ENCODE measurements at places on chromosomes 4 and X.

DNA sequence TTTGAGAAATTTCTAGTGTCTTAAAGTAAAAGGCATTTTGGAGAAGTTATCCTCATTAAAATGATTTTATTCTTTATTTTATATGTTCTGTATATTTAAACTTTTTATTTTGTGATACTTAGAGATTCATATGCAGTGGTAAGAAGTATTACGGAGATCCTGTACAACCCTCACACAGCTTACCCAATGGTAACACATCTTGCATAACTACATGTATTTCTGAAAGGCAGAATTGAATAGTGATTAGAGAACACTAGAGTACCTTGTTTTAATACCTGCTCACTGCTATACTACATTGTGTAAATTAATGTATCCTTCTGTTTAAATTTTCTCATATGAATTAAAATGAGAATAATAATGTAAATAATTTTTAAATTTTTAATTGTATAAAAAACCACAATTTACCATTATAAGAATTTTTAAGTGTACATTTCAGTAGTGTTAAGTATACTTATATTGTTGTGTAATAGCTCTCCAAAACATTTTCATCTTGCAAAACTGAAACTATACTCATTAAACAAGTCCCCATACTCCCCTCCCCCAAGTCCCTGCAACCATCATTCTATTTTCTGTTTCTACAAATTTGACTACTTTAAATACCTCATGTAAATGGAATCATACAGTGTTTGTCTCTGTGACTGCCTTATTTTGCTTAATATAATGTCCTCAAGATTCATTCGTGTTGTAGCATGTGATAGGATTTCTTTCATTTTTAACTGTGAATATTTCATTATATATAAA is 45.4 kb downstream of the INTS12 start:
- DNase-seq = no peak

DNA sequence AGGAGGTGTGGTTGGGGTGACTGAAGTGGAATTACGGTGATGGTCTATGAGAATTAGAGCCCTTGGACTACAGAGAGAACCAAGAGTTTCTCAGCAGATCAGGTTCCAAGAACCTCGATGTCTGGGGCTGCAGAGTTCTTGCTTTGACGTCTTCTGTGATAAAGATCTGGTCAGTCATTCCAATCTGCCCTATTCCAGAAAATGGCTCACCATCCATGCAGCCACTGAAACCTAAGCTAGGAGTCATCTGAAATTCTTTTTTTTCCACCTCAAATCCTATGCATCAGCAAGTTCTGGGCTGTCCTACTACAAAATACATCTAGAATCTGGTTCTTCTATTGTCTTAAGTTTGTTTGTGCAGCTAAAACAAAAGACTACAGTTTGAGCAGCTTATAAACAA is 254.4 kb upstream of the PGRMC2 start:
- no peak for DNase-seq

GRCh38 chr4:121139533-121140222 is 24.4 kb downstream of the TNIP3 start:
- DNase-seq = peak; percentile 90

GRCh38 chrX:54044877-54045338 is 635 bp upstream of the PHF8 start:
- DNase-seq = no peak

DNA sequence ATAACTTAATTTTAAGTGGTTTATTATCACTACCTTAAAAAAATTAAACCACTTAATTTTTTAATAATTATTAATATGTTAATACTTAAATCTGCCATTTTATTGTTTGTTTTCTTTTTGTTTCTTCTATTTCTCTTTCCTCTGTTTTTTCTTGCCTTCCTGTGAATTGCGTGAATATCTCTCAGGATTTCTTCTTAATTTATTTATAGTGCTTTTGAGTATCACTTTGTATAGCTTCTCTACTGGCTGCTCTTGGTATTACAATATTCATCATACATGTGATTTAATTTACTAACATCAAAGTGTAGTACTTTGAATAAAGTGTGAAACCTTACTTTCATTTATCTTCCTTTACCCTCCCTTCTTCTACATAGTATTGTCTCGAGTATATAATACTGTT is 349.5 kb upstream of the CPXCR1 start:
- DNase-seq = no peak

- DNase-seq = peak; percentile 70
Observed at GRCh38 chrX:38052096-38052495, 45.7 kb downstream of the SYTL5 start.

DNA sequence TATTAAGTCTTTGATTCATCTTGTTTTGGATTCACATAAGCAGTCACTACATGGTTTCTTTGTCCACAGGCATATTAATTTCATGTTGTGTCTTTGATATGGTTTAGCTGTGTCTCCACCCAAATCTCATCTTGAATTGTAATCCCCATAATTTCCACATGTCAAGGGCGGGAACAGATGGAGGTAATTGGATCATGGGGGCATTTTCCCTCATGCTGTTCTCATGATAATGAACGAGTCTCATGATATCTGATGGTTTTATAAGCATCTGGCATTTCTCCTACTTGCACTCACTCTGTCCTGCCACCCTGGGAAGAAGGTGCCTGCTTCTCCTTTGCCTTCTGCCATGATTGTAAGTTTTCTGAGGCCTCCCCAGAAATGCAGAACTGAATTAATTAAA is 1811.2 kb upstream of the PCDH10 start:
- DNase-seq = no peak

DNA sequence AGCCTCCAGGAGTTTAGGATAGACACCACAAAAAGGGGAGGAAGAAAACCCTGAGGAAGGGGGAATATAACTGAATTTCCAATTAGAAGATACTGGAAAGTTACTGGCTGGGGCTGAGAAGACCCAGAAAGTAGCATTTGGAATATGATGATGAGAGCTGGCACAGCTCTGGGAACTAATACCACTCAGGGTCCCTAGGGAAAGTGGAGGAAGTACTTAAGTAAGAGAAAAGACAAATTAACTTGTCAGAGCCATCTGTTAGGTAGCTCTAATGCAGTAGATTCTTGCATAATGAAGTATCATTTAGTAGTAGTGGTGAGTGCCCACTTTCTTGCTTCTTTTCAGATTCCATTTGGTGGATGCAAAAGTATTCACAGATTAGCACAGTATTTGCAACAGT is 90.8 kb upstream of the TSPAN5 start:
- no peak for DNase-seq

- DNase-seq = peak; percentile 67
Observed at GRCh38 chr4:16685536-16685935, 212.9 kb downstream of the LDB2 start.

GRCh38 chr4:105550641-105551040 is 1.8 kb upstream of the ARHGEF38 start:
- DNase-seq = no peak

DNA sequence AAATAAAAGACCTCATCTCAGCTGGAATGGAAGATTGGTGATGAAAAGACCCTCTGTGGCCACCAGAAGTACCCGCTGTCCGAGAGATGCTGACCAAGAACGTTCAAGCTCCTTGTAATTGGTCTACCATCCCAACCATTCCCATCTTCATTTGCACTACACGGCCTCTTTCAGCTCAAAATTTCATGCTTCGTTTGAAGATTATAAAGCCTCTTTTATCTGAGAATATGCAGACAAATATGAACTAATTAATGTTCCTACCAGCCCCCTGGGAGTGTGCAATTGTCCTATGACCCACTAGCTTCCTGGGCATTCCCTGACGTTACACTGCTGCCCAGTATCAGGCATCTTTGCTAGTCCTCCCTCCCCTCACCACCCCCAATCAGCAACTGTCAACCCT is 583.7 kb downstream of the MID1IP1 start:
- no peak for DNase-seq

DNA sequence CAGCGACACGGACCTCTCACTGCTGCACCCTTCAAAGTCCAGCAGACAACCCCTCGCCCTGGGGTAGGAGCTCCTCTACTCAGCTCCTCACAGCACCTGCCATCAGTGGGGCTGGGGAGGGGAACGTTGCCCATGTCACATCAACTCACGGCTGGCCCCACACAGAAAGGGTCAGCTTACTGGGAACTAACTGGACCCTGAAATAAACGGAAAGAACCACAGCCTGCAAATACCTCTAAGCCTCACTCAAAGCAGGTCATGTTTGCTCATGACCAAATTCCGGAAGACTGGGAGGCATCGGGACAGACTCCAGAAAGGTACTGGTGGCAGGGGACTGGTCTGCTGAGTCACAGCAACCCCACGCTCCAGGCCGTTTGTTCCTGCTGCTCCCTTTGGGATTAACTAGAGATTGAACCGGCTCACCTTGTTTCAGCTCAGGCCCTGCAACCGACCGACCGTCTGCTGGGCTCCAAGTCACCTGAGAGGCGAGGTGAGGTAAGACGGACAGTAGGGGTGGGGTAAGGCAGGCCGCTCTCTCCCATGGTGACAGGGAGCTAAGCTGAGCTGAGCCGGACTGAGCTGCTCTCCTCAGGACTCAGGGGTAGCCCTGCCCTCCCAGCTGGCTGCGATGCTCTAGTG is 5.6 kb downstream of the G6PD start:
- DNase-seq = no peak

DNA sequence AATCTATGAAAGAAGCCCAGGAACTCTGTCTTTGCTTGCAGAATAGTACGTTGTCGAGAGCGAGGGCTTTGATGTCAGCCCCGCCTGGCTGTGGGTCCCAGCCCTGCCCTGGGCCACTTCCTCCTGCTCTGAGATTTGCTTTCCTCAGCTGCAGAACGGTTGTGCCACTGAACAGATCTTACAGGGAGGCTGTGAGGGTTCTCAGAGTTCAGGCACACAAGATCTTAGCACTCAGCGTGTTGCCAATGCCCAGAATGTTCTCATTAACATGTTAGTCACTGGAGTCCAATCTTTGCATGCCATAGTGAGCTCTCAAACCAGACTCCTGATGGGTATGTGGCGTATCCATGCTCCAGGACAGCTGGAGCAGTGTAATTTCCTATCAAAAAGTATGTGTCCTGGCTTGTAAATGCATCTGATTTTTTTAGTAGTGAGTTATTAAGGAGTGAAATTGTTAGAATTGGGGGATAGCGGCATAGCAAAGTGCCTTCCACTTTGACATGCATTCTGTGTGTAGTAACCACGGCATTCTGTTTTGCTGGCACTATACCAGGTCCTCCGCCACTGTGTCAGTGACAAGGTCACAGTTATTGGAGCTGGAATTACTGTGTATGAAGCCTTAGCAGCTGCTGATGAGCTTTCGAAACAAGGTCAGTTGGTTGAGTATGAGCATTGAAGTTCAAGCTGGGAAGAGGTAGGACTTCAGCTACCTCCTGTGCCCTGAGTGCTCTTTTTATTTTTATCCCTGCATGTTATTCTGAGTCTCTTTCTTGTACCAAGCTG is 31.6 kb downstream of the TKTL1 start:
- no peak for DNase-seq

- DNase-seq = no peak
Observed at GRCh38 chr4:14218641-14219040, 591.1 kb upstream of the BOD1L1 start.

- DNase-seq = peak; percentile 44
Observed at GRCh38 chrX:413322-414201, 26.9 kb upstream of the PPP2R3B start.

- DNase-seq = peak; percentile 86
Observed at GRCh38 chr4:181959121-181959520, 284.1 kb upstream of the TENM3 start.

DNA sequence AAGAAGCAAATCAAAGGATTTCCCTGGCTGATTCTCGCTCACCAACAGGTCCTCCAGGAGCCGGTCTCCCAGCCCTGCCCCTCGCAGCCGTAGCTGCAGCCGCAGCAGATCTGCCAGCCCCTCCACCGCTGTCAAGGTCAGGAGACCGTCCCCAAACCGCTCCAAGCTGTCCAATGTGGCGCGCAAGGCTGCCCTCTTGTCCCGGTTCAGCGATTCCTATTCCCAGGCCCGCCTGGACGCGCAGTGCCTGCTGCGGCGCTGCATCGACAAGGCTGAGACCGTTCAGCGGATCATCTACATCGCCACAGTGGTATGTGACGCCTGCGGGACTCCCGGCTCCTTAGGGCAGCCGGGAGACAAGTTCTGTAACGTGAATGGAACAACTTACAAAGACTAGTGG is 25.6 kb downstream of the SPATA18 start:
- no peak for DNase-seq

GRCh38 chrX:44143061-44143602 is 169.9 kb upstream of the NDP start:
- DNase-seq = no peak

GRCh38 chr4:168440442-168441264 is 39.6 kb downstream of the DDX60L start:
- peak; percentile 63 for DNase-seq

- peak; percentile 88 for DNase-seq
Observed at GRCh38 chr4:128979934-128980333, 113.4 kb downstream of the SCLT1 start.

GRCh38 chrX:13702111-13702789 is 13.3 kb downstream of the RAB9A start:
- DNase-seq = no peak

GRCh38 chrX:17977696-17978095 is 116.6 kb upstream of the RAI2 start:
- DNase-seq = no peak

GRCh38 chrX:32048285-32048684 is 976.4 kb upstream of the FTHL17 start:
- DNase-seq = no peak

- peak; percentile 6 for DNase-seq
Observed at GRCh38 chr4:109671350-109671749, 31.9 kb downstream of the CASP6 start.

GRCh38 chr4:67052814-67053675 is 492.3 kb downstream of the CENPC start:
- DNase-seq = no peak

Measured in choroid plexus epithelial cell (primary cell).